Type B pancreatic cell (in vitro differentiated cells): ENCODE measurements at places on chromosomes 7 and 10.
A peak's percentile ranks its signal among the peaks of the same experiment; 100 is the strongest.

DNA sequence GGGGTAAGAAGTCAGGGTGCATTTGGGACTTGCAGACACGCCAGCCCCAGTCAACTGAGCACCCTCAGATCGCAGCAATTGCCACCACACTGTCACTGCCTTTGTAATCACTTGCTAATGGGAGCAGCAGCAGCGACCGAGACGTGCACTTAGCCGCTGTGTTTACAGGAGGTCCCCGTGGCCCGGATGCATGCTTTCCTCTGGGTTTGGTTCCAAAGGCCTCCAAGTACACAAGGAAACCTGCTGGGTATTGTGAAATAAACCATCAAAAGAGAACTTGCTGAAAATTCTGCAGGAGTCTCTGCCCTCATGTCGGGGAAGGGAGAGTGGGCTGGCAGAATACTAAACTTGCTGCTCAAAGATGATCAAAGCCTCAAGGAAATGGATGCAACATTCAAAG, 341.7 kb downstream of the DNAJB6 start:
- DNase-seq = peak; percentile 62

DNA sequence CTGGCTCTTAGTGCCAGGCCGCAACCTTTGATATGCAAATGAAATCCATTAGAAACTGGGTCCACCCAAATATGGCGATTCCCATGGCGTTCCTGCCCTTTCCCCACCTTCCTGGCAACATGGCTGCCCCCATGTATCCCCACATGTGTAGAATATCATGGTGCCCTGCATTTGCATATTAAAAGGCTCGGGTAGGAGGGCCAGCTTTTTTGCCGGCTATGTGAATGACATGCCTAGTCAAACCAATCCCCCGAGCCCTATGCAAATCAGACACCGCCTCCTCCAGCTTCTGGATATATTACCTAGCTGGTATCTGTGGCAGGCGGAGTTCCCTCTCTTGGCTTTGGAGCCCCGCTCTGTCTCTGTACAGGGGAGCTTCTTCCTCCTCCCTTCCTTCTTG, 18.3 kb downstream of the MMS19 start:
- DNase-seq = no peak

- no peak for DNase-seq
These were observed 247.0 kb upstream of the FERD3L start for GRCh38 chr7:19392246-19392645.

- no peak for DNase-seq
These were observed 46.1 kb upstream of the LRRC17 start for GRCh38 chr7:102866535-102867215.
